CD4-positive, alpha-beta T cell treated with Interleukin-6 at 100 ng/mL for 8 hours (primary cell): ENCODE measurements at places on chromosomes 12 and 14.

DNA sequence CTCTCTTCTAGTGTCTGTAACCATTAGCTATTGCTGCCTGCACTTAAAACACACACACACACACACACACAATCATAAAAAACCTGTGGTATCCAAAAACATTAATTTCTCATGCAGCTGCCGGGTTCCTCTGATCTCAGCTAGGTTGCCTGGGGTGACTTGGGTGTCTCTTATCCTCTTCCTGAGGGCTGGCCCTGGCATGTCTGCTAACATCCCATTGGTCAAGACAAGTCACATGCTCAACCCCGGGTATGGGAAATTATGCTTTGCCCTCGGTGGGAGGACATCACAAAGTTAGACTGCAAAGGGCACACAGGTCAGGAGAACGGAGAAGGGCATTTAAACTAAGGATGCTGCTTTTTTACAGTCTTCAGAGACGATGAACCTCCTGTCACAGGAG, 55.7 kb downstream of the TRPV4 start:
- DNase-seq: peak; percentile 38

GRCh38 chr12:122097927-122098756, 19.6 kb downstream of the MLXIP start:
- no peak for DNase-seq

DNA sequence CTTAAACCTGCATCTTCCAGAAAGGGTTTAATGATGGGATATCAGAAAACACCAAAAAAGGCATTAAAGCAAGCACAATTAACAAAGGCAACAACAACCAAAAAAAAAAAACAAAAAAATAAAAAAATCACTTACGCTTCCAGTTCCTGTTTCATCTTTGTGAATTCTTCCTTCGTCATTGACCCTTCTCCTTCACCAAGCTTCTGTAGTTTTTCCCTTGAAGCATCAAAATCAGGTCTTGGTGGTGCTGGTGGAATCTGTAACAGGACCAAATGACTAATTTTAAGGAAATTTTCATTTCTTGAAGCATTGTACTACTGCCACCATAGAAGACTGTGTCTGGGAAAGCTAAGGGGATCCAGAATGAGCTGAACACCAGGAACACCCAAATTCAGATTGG, 24.5 kb downstream of the SNX6 start:
- no peak for DNase-seq

DNA sequence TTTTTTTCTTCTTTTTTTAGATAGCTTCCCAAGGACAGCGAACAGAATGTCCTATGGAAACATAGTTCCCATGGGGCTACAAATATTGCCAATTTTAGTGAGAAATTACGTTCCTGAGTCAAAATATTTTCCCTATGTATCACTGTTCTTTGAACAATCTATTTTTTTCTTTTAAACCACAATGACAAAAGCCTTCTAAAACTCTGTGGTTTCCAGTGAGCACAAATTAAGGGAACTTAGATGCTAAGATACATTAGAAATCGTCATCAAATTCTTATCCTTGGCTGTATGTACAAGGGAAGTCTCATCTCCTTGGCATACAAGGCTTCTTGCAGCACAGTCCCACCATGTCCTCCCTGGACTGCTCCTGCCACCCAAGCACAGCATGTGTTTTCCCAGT, 17.9 kb downstream of the CPM start:
- no peak for DNase-seq

DNA sequence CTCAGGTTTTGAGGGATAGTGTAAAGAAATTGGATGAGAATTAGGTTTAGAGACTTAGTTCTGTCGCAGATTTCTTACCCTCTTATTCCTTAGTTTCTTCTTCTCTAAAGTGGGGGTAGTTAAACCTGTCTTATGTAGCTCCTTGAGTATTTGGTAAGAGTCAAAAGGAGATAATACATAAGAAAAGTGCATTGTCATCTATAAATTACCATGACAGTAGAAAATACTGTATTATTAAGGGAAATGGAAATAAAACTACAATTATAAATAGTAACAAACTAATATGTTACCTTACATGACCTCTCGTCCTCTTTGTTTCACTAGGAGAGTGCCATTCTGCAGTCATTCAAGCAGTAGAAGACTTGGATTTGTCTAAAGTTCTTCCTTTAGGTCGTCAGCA, 49.0 kb downstream of the UTP20 start:
- DNase-seq: no peak

DNA sequence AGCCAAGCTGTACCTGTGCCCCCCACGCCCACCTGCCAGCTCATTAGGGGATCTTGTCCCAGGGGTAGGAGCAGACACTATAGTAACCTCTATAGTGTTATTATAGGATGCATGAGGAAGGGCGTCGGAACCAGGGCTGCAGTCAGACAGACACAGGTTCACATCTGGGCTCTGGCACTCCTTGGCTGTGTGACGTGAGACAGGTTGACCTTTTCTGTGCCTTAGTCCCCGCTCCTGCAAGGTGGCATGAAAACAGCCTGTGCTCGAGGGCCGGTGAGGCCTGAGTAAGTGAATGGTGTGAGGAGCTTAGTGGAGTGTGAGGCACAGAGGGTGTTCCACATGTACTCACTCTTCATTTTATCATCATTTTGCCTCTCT, 19.0 kb downstream of the ASB2 start:
- no peak for DNase-seq

DNA sequence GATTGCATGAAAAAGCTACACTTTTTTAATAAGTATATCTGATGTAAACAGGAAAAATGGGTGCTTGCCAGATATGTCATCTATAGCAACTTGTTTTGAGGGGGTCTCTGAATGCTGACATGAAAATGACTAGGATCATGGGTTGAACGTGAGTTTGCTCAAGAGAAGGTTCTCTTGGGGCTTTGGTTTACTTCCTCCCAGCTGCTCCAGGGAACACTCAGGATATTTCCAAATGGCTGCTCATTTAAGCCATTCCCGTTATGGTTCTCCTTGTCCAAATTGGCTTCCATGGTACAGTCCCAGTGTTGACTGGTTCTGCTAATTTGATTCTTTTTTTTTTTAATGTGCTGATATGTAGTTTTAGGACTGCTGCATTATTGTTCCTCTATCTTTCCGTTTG, 118.3 kb downstream of the ETV6 start:
- no peak for DNase-seq

- DNase-seq: no peak
These were observed 130.0 kb downstream of the DPF3 start for GRCh38 chr14:72763892-72764291.

DNA sequence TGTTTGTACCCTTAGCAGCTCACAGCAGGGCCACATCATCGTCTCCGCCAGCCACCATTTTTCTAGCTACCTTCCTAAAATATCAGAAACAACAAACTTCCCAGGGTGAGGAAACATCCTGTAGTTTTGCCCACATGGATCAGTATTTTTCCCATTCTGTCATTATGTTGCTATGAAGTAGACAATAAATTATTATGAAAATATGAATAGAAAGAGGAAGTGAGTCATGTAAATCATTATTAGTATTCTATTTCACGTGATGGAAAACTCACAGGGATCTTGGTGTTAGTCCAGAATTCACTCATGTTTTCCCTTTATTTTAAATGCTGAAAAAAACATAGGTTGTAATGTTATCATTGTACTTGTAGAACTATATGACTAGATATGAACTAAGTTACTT, 319.4 kb downstream of the SYT1 start:
- DNase-seq: no peak

GRCh38 chr12:3150931-3151835, 74.0 kb downstream of the TSPAN9 start:
- DNase-seq: no peak

- no peak for DNase-seq
These were observed 27.9 kb downstream of the PCNX1 start for GRCh38 chr14:70935135-70935534.

GRCh38 chr12:8987163-8987562, 2.2 kb upstream of the KLRG1 start:
- no peak for DNase-seq

DNA sequence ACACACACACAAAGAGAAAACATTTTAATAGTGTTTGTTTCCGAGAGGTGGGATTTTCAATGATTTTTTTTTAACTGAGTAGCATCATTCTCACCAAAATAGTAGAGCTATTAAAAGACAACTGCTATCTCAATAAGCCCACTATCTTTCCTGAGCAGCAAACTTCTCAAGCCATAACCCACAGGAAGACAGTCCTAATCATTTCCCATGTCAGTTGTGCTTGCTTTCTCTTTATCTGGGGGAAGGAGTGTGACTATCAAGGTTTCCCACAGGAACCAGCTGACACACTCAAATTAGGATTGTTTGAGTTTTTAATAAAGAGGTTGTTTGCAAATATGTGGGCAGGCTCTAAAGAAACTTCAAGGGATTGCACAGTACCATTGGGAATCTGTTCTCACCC, 4.9 kb upstream of the MAX start:
- DNase-seq: no peak

GRCh38 chr14:52898496-52898895, 52.4 kb downstream of the FERMT2 start:
- DNase-seq: no peak

- peak; percentile 5 for DNase-seq
These were observed 44.5 kb downstream of the LRRC9 start for GRCh38 chr14:59964251-59965007.

GRCh38 chr14:84003346-84003745, 1526.6 kb upstream of the FLRT2 start:
- DNase-seq: no peak

DNA sequence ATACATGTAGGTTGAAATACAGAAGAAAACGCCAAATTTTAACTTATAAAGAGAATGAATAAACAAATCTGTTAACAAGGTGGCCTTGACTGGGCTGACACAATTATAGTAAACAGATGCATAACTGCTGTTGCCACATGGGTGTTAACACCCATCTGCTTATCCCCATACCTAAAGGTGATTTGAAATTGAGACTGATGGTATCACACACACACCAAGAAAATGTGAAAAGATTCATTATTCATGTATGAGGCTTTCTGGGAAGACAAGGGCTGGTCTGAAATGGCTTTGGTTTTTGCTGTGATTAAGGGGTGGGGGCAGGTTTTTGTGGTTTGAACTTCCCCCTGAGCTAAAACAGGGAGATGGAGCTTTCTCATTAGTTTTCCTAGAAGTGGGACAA, 156.6 kb downstream of the SYT10 start:
- no peak for DNase-seq

- no peak for DNase-seq
These were observed 28.2 kb upstream of the TMEM106C start for GRCh38 chr12:47935184-47935583.

- DNase-seq: no peak
These were observed 1212.4 kb upstream of the TMEM132C start for GRCh38 chr12:127054531-127054930.

- DNase-seq: no peak
These were observed 52.8 kb downstream of the FRMD6 start for GRCh38 chr14:51704545-51704944.

- DNase-seq: no peak
These were observed 60.9 kb downstream of the MYF5 start for GRCh38 chr12:80777587-80777986.

- DNase-seq: no peak
These were observed 527 bp upstream of the ATP23 start for GRCh38 chr12:57940915-57941164.

GRCh38 chr14:73602994-73603393, 9.3 kb upstream of the ACOT6 start:
- no peak for DNase-seq

GRCh38 chr12:29026419-29026818, 122.7 kb upstream of the FAR2 start:
- no peak for DNase-seq

DNA sequence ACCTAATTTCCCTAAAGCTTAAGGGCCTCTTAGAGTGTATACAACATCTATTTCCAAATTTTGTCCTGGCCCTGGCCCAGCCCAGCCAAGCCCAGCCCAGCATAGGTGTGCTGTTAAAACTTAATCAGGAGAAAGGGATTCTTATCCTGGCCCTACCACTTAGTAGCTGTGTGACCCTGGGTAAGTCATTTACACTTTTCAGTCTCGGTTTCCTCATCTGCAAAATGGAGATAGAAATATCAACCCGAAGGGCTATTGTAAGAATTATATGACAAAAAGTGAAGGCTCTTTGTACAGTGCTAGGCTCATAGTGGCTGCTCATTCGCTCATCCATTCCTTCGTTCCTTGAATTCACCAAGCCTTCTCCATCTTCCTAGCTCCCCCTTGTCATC, 442 bp downstream of the ERG28 start:
- DNase-seq: no peak

- peak; percentile 29 for DNase-seq
These were observed 97.6 kb upstream of the SLC38A2 start for GRCh38 chr12:46470036-46470627.

GRCh38 chr12:110636516-110636915, 22.6 kb downstream of the TCTN1 start:
- no peak for DNase-seq

GRCh38 chr12:96193725-96194575, at the start of gene ELK3:
Gene ELK3, plus strand, starts transcription at chr12:96194375.
- DNase-seq: peak; percentile 66

DNA sequence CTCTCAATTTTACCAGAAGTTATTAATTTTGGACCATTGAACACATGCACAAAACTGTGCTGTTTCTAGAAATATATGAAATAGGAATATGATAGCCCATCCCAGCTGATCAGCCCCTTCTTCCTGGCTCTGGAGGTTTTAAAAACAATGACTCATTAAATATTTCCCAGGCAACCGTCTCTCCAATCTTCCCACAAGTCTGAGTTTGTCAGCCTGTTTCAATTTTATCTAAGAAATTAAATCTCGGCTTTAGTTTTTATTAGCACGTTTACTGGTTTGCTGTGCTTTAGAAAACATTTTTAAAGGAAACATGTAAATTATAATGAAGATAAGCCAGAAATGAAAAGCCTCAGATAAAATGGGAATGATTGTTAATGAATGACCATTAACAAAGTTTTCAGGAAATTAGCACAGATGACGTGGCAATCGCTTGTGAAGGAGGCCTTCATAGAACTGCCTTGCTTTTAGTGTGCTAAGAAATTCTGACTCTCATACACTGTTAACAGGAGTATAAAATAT, 89.3 kb upstream of the RAP1B start:
- no peak for DNase-seq

DNA sequence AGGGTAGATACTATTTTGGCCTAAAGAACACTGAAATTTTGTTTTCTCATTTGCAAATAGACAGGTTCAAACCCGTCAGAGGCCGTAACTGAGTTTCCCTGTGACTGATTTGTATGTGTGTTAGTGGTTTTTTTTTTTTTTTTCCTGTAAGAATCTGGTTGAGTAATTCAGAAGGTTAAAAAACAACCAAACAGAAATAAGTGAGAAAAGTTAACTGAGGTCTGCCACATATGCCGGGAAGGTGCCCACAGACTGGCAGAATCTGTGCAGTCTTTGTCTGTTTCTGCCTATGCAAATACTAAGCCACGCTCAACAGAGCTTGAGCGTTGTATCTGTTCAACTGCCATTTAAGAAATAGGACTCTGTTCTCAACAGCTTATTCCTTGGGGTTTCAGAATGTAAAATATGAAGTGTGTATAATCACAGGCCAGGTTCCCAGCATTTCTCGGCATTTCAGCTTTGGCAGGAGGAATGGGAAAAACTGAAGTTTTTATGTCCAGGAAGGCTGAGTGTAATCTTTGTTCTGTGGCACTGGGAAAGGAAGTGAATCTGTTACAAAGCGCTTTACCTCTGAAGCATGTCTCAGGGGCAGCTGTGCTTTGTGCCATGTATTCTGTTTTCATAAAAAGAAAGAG, 181.9 kb downstream of the PRKCH start:
- DNase-seq: peak; percentile 78

GRCh38 chr12:101566318-101566717, 28.5 kb upstream of the MYBPC1 start:
- DNase-seq: no peak

- DNase-seq: no peak
These were observed 125.2 kb downstream of the BCL11B start for GRCh38 chr14:99146616-99147365.
